Activated CD8-positive, alpha-beta memory T cell treated with anti-CD3 and anti-CD28 coated beads for 4 hours (primary cell): ENCODE measurements at places on chromosomes 6 and 20.

DNA sequence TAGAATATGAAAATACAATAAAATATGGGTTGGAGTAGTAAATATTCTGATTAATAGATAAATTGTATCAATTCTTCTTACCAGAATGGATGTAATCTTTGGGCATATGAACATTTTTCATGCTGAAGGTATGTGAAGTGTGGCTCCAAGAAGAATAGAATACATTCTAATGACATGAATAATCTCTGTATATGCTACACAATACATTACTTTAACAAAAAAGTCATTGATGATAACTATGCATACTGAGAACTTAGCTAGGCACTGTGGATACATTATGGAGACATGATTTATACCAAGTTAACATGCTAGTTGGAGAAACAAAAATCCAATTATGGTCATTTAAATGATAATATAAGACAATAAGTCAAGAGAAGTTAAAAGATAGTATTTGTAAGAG is 62.7 kb upstream of the HDAC2 start:
- DNase-seq: no peak

DNA sequence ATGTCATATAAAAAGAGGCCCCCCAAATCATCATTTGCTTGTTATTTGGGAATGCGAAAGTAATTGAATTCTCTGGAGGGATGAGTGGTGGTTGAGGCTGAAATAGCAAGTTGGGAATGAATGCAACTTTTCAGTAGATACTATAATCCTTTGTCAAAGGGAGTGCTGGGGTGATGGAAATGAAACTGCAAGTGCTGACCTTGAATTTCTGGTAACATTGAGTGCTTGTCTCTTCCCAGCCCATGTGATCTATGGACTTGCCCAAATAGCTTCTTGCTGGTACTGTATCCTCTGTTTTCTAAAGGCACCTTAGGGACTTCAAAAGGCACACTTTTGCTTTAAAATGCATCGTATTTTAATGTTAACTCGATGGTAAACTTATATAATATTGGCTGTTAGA is 14.8 kb downstream of the PAQR8 start:
- no peak for DNase-seq

- no peak for DNase-seq
These were observed 54.8 kb downstream of the WDR27 start for GRCh38 chr6:169646906-169647567.

GRCh38 chr6:88545991-88546390 is 379.8 kb upstream of the CNR1 start:
- no peak for DNase-seq
